ENCODE measurements at places on chromosomes 12 and 14.

DNA sequence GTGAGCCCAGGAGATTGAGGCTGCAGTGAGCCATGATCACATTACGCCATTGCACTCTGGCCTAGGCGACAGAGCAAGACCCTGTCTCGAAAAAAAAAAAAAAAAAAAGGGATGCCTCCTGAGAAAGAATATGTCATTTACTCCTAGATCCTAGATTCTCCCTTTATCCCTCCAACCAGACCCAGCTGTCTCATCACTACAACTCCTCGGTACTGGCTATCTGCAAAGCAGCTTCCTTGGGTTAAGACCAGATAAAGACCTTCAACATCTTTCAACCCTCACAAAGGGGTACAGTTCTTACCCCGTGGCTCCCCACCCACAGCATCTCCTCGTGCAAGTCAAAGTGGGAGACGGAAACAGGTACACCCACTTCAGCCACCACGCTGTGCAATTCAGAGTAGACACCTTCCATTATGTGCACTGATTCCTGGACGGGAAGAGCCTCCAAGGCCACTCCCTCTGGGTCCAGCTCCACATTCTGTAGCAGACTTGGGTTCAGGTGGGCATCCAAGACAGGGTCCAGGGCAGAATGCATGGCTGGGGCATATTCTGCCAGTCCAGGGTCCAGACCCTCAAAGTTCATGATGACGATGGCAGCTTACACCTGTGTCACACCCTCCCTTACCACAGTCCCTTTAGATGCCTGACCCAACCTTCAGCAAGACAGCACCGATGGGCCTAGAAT, 1.1 kb downstream of the PAN2 start:
- peak overlapping the region; percentile 96 for H3K4me3 ChIP-seq
- DNase-seq = no peak
- peak overlapping the region; percentile 100 for H3K27ac ChIP-seq

DNA sequence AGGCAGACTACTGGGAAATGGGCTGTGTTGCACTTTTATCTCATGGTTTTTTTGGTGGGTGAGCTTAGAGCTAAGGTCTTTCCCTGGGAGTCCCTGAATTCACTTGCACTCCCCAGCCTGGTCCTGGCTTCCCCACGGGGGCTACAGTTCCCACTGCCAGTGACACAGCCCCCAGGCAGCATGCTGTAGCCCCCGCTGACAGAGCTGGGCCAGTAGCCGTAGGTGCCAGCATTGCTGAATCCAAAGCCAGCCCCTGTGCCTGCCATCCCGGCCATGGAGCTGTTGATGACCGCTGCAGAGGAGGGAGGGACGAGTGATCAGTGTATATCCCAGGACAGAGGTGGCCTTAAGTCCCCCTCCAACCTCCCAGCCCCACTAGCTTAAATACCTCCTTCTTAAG, 6.9 kb upstream of the KRT72 start:
- H3K4me1 ChIP-seq = peaks cover 90% of the 10 kb centered on the region
- no peaks in the 10 kb centered on the region for H3K27me3 ChIP-seq
- DNase-seq = no peak

DNA sequence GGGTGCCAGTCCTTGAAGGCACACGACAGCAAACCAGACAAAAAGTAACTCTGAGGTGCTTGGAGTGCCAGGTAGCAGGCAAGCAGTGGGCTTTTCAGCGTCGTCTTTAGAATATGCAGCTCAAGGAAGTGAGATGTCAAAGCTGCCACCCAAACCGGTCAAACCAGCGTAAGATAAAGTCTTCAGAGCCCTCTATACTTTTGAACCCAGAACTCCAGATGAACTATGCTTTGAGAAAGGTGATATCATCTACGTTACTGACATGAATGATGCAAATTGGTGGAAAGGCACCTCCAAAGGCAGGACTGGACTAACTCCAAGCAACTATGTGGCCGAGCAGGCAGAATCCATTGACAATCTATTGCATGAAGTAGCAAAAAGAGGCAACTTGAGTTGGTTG, 95.9 kb downstream of the TBX3 start:
- no peak overlapping the region for H3K27ac ChIP-seq
- no peaks in the 10 kb centered on the region for H3K4me1 ChIP-seq
- no peak for DNase-seq
- no peak overlapping the region for H3K4me3 ChIP-seq
- no peaks in the 10 kb centered on the region for H3K27me3 ChIP-seq

DNA sequence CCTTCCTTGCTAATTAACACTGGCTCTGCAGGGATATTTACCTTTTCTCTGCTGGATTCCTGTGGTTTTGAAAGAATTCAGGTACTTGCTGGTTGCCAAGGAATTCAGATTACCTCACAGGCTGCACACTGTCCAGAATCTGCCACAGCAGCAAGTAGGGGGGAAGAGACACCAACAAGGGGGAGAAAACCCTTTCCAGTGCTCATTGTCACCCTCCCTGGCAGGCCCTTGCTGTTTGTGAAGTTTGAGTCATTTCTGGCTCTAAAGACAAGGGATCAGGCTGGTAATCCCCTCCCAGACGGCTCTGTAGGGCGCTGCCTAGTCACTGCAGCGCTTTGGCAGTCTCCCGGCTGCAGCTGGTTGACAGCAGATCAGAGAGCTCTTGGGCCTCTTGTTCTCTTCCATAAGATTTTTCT, 50.8 kb downstream of the TTLL5 start:
- H3K4me3 ChIP-seq = no peak overlapping the region
- H3K4me1 ChIP-seq = no peaks in the 10 kb centered on the region
- H3K27ac ChIP-seq = no peak overlapping the region
- no peaks in the 10 kb centered on the region for H3K27me3 ChIP-seq
- H3K36me3 ChIP-seq = peaks cover 33% of the 10 kb centered on the region
- DNase-seq = no peak

- H3K4me1 ChIP-seq = peaks cover 53% of the 10 kb centered on the region
- H3K27ac ChIP-seq = peak overlapping the region; percentile 55
- H3K36me3 ChIP-seq = peaks cover 8% of the 10 kb centered on the region
- H3K4me3 ChIP-seq = no peak overlapping the region
- H3K27me3 ChIP-seq = no peaks in the 10 kb centered on the region
- no peak for DNase-seq
Measured at GRCh38 chr14:93056166-93056839, 59.4 kb downstream of the ITPK1 start.

GRCh38 chr12:90090929-90091651, 382.5 kb upstream of the ATP2B1 start:
- no peaks in the 10 kb centered on the region for H3K36me3 ChIP-seq
- H3K27ac ChIP-seq = no peak overlapping the region
- no peak for DNase-seq
- H3K27me3 ChIP-seq = no peaks in the 10 kb centered on the region
- H3K4me1 ChIP-seq = peaks cover 22% of the 10 kb centered on the region

Data from activated T-cell treated with anti-CD3 and anti-CD28 coated beads, Interleukin-2, amount 50 U/mL, for 24 hours (primary cell).